ENCODE measurements at places on chromosomes 12 and 14.

- DNase-seq, result no peak
Observed at GRCh38 chr14:92658684-92659083, 89.7 kb downstream of the LGMN start.

DNA sequence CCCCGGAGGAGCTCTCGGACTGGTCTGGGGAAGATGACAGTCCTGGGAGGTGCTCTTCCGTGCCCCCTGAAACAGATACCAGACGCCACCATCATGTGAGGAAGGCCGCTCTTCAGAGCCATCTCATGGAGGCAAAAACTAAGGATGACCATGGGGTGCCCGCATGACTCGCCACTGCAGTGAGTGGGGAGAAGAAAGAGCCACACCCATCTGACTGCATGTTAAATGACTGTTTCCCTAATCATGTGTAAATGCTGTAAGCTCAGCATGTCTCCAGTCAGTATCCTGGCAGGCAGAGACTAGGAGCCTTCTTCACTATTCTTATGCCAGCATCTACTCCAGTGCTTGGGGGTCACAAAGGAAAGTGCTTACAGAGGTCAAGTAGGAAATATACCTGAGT is 4.0 kb downstream of the STON2 start:
- no peak for DNase-seq

DNA sequence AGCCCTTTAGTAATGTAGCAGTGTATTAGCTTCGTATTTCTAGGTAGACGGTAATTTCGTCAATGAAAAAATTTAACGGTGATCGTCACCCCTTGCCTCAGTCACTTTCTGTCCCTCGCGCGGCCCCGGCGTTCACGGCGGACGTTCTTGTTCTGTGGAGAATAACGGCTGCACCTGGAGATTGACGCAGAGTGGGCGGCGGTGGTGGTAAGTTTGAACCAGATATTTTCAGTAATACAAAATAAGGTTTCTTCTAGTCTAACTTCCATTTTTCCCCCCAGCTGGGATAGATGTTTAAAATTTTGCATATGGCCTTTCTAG is 341 bp downstream of the ZNF10 start:
- DNase-seq, result no peak

DNA sequence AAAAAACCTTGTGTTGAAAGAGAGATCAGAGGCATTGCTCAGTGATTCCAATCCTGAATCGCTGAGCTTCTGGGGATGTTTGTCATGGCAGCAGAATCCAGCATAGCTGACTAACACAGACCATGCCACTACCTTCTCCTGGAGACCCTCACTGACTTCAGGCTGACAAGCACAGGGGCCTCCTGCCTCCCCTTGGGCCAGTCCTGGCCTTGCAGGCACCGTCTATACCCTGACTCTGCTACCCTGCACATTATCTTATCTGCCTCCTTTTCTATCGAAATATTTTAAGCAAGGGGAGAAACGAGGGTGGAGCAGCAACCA is 139.8 kb downstream of the KIF26A start:
- no peak for DNase-seq

DNA sequence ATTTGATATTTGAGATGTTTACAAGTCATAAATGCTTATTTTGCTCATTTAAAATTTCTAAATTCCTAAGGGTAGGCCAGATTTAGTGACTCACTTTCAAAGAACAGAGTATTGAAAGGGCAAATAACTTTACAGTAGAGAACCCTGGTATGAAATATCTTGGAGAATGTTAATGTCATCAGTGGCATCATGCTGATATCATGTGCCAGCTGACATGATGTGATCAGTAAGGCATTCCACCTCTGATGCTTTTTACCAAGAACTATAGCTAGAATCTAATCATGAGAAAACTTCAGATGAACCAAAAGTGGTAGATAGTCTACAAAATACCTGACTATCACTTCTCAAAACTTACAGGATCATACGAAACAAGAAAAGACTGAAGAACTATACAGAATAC is 2.9 kb upstream of the FLRT2 start:
- no peak for DNase-seq

- DNase-seq, result peak; percentile 20
Observed at GRCh38 chr12:95004610-95005009, 1.1 kb upstream of the NDUFA12 start.

GRCh38 chr14:23139874-23140273 is 20.8 kb upstream of the CEBPE start:
- DNase-seq, result no peak

DNA sequence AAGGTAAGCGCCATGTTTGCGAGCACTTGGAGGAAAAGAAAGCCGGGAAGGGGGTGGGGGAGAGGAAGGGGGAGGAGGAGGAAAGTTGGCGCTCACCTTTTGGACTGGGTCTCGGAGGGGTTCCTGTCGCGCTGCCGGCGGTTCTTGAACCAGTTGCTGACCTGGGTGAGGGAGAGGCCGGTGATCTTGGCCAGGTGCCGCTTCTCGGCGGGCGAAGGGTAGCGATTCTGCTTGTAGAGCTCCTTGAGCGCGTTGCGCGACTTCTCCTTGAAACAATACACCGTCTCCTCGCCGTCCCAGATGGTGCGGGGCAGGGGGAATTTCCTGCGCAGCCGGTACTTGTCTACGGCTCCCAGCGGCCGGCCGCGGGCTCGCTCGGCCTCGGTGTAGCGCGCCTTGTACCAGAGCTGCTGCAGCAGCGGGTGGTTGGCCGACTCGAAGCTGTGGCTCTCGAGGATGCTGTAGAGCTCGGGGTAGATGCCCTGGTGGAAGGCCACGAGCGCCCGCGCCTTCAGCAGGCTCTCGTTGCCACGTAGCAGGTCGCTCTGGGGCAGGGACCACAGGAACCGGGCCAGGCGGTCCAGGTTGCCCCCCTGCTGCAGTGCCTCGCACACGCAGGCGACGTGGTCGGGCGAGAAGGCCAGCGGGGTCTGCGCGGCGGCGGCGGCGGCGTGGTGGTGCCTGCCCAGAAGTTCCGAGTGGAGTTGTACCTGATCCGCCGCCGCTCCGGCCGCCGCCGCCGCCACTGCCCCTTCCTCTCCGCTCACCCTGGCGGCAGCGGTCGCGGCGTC is 840 bp downstream of the SIX4 start:
- DNase-seq, result peak; percentile 39

DNA sequence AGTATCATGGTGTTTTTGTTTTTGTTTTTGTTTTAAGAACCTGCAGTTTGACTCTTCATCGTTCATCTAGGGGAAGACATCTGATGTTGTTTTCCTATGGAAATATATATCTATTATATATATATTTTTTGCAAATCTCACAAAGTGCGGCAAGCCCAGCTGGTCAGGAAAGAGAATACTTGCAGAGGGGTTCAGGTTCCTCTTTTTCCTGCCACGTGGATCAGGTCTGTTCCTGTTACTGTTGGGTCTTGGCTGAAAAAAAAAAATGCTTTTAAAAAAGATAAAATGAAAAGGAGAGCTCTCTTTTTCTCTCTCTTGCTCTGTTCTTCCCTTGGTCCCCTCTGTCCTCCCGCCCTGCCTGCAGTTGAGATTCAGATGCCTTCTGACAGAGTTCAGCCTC is 179.4 kb upstream of the BCL2L14 start:
- peak; percentile 32 for DNase-seq

- DNase-seq, result no peak
Observed at GRCh38 chr14:75549169-75549568, 26.9 kb downstream of the BATF start.

DNA sequence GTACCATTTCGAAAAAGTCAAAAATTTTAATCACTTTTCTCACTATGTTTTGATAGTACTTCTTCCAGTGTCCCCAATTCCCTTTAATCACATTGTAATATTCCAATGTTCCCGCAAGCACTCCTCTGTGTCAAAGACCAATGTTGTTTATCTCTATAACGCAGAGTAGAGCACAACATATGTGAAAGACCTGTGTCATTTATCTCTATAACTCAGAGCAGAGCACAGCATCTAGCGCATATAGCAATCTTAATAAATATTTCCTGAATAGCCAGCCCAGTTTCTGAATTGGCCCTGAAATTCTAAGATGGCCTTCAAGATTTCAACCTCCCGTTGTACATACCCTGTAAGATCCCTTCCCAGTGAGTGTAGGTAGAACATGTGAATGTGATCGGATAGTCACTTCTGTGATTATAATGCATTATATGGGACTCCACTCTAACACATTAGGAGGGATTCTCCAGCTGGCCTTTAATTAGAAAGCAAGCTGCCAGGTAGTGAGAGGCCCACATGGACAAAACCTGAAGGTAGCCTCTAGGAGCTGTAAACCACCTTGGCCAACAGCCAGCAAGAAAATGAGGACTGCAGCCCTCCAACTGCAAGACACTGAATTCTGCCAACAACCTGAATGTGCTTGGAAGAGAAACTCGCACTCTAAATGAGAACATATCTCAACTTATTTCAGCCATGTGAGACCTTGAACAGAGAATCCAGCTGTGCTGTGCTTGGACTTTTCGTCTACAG is 238.8 kb upstream of the SYT10 start:
- DNase-seq, result no peak

DNA sequence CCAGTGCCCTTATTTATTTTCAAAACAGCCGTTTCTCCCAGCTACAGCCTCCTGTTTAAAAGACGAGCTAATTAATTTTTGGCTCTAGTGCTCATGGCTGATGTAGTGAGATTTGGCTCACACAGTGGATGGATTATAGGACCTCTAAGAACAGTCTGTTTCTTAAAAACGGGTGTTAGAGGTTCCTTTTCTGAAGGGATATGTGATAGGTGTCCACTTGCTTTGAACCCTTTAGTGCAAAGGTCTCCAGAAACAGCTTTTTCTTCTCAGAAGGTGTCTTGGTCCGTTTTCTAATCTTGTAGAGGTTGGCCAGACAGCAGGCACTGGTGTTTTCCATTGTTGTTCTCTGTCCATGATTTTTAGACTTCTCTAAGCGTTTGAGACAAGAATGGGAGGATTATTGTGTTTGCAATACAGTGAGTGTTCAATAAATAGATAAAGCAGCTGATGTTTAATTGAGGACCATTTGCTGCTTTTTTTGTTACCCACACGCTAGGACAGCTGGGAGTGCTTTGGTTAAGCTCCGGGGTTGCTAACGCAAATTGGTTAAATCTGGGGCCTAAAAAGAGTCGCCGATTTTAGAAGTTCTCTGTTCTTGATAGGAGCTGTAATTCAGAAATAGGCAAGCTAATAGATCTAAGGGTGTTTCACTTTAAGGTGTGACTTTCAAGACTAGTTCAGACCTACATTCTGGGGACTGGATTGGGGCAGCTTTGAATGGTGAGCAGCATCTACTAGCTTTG is 1.0 kb downstream of the BORCS5 start:
- DNase-seq, result no peak

- DNase-seq, result peak; percentile 81
Observed at GRCh38 chr14:89626233-89626806, 209.3 kb upstream of the FOXN3 start.

DNA sequence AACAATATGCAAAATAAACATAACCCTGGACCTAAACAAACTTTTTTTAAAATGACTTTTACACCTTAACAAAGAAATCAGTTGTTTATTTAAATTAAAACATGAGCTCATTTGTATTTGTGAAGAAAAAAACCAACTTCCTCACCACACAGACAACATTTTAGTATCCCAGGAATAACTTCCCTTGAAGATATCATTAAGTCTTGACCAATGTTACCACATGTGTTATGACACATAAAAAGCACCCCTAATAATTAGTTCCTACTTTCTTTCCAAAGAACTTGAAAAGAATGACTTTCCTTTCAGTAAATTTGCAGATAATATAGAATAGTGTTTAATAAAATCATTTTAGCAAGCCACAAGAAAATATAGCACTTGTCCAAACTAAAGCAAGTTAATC is 42.4 kb downstream of the DUSP16 start:
- no peak for DNase-seq

DNA sequence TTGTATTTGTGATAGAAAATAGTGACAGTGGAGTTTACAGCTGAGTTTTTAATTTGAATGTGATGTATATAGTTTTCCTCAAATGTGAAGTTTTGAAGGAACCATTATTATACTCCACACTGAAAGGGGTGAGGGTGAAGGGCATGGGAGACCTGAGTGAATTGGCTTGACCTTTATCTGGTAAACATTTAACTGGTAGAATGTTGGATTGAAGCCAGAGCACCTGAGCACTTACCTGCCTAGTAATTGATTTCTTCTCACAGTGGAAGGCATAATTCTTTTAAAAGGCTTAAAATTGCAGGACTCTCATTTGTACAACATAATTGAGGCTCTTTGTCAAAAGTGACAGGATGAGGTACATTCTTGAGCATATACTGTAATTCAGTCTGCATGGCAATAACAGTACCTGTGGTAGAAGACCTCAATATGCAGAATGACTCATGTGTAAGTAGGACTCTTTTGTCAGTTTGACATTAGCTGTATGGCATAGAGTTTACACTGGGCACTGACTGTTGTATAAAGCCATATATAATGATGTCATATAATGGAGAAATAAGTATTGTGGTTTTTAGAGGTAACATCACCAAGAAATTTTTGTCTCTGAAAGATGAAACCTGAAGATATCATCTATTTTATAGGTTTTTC is 309.6 kb downstream of the TMTC2 start:
- no peak for DNase-seq

DNA sequence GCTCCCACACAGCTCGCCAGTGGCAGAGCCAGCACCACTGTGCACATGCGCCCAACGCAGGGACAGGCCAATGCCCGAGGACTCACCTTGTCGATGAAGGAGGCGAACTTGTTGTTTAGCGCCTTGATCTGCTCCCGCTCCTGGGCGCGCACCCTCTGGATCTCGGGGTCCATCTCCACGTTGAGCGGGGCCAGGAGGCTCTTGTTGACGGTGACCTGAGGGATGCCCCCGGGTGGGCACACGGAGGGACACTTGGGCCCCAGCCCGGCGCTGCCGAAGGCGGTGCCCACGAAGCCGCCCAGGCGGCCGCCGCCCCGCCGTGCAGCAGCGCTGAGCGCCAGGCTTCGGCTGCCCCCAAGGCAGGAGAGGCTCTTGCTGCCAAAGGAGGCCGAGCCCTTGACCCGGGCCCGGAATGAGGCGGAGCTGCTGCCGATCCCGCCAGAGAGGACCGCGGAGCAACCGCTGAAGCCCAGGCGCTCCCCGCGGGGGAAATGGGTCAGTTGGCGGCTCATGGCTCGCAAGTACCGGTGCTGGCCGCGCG is at the start of gene KRT72:
Gene KRT72 (minus strand): TSS at position 523 of the 541 bp plus-strand sequence. CDS start 11 bp downstream, at position 512.
- no peak for DNase-seq

GRCh38 chr14:94400422-94400841 is 12.0 kb upstream of the SERPINA1 start:
- DNase-seq, result no peak

Data from Kasumi-1 (cell line).